ENCODE measurements at places on chromosomes 7 and 10.

- no peak for DNase-seq
Observed at GRCh38 chr10:97195706-97196222, 10.0 kb upstream of the SLIT1 start.

DNA sequence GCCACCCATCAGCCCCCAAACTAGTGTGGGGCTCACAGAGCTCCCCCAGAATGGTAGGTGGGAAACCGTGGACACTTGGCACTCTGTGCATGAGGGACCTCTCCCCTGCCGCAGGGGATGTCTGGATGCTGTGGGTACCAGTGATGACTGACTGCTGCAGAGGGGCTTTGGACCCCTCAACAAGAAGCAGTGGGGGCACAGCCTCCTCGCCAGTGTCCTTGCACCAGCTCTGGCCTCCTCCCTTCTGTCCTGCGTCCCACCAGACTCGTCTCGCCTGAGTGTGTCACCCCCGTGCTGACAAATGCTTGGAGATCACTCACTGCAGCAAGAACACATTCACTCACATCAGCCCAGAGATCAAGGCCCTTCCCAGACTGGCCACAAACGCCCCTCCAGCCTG is 37.3 kb upstream of the R3HCC1L start:
- DNase-seq = no peak

GRCh38 chr10:63455507-63455906 is 10.3 kb downstream of the JMJD1C start:
- no peak for DNase-seq

- no peak for DNase-seq
Observed at GRCh38 chr7:22137466-22137865, 191.8 kb upstream of the CDCA7L start.

DNA sequence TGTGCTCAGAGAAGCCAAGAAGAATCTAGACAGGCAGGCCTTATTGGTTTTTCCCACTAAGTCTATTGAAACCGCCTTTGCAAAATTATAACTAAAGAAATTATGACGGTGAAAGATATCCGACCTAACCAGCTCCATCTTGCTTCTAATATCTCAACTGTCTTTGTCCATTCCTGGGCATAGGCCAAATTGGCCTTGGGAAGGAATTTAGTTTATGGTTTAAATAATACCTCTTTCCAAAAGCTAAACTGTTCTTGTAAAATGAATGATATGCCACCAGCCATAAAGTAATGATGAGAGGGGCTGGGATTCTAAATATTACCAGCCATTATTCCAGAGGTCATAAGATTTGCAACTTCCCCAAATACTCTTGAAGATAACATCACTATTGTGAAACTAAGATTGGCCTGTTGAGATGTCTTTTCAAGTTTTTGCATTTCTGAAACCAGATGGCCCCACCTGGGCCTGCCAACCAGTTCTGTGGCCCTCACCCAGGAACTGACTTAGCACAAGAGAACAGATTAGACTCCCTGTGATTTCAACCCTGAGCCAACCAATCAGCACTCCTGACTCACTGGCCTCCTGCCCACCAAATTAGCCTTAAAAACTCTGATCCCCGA is 41.2 kb upstream of the SLC35G1 start:
- no peak for DNase-seq

DNA sequence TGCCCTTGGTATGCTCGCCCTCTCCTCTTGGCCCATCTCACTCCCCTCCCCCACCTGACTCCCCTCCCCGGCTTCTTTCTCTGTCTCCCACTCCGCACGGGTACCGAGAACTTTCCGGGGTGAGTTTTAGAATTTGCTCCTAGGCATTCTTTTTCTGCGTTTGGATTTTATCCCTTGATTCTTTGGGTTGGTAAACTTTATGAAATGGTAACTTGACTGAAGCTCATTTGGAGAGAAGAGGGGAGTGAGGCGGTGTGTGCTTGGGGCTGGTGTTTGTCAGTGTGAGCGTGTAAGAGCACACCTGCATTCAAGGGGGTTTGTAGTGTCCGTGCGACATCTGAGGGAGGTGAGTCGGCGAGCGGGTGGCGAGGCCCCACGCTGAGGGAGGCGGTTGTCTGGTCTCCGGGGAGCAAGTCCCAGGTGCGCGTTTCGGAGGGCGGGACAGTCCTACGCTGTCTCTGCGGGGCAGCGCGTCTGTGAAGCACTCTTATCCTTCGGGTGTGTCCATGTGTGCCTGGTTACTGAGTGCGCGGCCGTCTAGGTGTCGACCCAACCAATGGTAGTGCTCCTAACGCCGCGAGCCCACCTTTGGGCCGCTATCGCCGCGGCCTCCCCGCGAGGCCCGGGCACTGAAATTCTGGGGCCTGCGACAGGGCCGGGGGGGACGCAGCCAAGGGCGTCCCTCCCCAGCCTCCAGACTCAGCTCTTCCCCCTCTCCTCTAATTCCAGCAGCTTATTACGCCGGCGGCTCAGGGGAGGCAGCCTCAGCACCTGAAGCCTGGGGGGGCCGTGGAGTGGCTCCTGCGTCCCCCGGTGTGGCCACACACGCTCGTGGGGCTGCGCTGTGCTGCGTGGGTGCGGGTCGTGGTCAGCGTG is 2.6 kb upstream of the ZNF503 start:
- no peak for DNase-seq

DNA sequence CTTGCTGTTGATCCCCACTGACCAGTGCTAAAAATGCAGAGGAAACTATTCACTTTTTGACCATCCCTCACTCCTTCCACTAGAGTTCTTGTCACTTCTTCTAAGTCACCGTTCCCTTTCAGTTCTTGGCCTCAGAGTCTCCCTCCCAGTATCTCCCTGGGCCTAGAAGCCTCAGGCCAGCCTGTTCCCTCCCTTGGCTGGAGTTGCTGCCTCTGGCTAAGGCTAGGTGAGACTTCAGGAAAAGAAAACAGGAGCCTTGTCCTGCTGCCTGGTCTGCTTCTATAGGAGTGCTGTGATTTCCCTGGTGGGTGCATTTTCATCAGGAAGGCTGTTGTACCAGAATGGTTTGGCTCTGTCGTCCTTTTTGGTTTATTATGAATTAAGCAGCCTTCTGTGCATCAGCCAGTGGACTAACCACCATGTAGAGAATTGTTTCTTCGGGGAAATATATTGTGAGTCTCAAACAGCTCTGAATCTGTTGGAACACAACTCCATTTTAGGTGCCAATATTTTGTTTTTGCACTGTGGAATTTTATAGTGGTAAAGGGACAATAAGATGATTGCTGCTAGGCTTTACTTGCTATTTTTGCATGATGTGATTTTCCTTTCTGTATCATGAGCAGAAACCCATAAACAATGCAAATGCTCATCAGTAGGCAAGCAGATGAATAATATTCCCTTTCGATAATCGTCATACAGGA is 233.4 kb upstream of the FZD1 start:
- DNase-seq = no peak

DNA sequence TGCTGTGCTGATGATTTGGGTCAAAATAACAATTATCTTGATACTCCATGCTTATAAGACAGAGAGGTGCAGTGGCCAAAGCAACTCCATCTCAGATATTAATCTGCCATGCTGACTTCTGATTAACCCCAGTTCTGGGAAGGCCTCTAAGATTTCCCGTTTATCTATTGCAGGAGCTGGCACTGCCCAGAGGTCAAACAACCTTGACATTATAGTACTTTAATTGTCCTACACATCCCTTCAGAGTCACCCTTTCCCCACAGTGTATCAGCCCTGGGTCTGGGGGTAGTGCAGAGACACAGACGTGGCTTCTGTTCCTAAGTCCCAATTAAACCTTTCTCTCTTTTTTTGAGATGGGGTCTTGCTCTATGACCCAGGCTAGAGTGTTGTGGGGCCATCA is 63.8 kb downstream of the PARD3 start:
- no peak for DNase-seq

DNA sequence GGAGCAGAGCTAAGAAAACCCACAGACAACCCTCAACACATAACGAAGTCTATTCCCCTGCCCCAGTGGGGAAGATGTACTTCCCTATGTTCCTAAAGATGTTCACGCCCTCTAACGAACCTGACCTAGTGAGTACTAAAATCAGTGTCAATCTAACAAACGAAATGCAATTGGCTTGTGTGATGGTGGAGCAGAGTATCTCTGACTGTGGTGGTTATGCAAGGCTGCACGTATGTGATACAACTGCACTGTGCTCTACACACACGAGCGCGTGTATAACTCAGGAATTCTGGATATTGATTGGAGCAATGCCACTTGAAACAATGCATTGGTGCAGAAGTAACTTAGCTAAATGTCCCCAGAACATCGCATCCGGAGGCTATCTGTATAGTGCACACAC is 1.3 kb downstream of the ANKRD16 start:
- DNase-seq = peak; percentile 53

DNA sequence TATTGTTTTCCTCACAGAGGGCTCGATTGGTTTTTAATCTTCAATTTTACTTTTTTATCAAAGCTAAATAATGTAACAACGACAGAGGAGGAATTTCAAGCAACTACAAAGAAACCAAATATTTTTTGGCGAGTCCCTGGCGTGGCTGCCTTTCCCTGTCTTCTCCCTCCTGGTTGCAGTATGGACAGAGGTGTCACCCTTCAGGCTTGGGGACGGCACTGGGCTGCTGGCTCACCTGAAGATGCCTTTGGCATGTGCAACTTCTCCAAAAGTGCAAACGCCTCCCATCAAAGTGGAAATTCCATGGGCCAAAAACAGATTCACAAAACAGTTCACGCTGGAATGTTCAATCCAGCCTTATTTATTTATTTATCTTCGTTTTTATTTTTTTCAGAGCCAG is 51.9 kb downstream of the DOCK1 start:
- no peak for DNase-seq

GRCh38 chr7:92761391-92762097 is 74.8 kb downstream of the CDK6 start:
- no peak for DNase-seq

GRCh38 chr10:104307576-104308438 is 30.5 kb downstream of the ITPRIP start:
- DNase-seq = no peak

GRCh38 chr10:74728225-74728624 is 98.2 kb upstream of the KAT6B start:
- no peak for DNase-seq

DNA sequence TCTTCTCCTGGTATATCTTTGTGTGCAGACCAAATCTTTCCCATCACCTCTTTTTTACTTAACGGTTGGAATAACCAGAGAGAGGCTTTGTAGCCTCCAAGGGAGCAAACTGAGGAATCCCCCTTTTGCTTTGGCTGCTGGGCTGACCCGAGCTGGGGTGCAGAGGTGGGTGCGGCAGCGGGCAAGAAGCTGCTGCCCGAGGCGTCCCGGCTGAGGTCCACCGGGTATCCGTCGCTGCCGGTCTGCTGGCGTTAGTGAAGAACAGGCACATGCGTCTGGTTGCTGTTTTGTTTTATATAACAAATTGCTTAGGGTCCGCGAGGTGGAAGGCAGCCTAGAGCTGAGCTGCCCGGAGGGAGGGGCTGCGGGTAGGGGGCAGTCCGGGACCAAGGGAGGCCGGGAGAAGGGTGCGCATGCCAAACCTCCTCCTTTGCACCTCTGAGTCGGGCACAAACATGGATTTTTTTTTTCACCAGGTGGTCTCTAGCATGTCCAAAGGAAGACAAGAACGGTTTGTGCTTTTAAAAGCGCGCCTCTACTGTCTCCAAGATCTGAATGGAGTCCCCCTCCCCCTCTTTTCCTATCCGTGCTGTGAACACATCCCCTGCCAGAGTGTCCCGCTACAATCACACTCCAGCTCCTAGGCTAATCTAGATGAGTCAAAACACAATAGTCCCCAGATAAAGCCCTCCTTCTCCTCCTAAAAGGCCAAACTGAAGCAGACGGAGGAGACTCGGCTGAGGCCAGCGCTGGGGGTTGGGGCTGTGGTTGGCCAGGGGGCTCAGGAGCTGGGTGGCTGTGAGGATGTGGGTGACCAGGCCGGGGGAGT is 6.8 kb upstream of the GATA3 start:
- DNase-seq = no peak

DNA sequence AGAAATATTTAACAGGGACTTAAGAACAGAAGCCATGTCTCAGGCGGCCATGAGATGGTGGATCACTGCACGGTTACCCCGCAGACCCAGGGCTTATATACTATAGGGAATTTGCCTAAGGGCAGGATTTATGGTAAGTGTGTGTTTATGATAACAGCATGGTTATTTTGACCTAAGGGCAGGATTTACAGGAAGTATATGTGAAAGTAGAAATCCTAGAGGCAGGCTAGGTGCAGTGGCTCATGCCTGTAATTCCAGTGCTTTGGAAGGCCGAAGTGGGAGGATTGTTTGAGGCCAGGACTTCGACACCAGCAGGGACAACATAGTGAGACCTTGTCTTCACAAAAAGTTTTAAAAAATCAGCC is 43.0 kb upstream of the ZNF438 start:
- DNase-seq = no peak

DNA sequence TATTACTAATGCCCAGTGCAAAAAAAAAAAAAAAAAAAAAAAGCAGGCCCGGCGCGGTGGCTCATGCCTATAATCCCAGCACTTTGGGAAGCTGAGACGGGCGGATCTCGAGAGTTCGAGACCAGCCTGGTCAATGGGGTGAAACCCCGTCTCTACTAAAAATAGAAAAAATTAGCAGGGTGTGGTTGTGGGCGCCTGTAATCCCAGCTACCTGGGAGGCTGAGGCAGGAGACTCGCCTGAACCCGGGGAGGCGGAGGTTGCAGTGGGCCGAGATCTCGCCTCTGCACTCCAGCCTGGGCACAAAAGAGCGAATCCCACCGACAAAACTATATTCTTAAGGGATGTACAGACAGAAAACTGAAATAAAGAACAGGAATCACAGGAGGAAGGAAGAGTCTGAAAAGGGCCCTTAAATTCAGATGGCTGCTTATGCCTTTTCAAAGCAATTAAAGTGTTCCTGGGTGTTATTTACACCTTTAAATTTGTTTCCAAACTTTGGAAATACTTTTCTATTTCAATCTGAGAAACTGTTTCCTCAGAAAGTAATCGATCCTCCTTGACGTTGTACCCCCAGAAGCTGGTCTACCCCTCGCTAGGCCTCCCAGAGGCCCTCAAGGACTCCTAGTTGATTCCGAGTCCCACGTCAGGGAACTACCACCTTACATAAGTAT is 2.0 kb upstream of the KMT2E start:
- DNase-seq = no peak
